ENCODE measurements at places on chromosomes 6 and 20.

DNA sequence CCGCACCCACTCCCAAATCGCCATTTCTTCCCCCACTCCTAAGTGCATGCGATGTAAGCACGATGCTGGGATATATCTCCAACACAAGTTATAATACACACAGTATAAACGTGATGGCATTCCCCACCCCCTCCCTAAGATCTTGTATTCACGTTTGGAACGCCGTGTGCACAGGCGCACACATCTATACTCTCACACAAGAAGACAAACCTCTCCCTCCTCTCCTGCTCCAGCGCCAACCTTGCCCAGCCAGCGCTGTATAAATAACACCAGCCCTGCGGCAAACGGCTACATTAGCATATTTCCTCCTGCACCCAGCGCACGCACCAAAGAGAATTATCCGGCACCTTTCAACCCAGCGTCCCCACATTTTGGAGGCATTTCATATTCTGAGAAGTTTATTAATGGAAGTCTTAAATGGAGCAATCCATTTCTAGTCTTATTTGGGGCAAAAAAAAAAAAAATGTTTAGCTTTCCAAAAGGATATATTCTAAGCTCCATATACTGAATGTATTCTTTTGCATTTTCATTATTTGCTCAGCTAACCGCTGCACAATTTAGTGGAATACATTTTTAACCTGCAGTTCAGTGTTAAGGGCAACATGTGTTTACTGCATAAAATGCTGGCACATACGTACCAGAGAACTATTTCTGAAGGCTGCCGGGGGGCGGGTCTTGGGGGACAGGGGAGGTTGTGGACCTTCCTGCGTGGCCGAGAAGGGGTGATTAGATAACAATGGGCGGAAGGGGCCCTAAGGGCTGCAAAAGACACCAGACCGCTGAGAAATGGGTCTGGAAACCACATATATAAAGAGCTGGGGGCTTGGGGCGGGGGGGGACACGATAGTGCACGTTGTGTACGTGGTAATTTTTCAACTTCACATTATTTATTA, 1.1 kb upstream of the SLC22A23 start:
- DNase-seq, result no peak

DNA sequence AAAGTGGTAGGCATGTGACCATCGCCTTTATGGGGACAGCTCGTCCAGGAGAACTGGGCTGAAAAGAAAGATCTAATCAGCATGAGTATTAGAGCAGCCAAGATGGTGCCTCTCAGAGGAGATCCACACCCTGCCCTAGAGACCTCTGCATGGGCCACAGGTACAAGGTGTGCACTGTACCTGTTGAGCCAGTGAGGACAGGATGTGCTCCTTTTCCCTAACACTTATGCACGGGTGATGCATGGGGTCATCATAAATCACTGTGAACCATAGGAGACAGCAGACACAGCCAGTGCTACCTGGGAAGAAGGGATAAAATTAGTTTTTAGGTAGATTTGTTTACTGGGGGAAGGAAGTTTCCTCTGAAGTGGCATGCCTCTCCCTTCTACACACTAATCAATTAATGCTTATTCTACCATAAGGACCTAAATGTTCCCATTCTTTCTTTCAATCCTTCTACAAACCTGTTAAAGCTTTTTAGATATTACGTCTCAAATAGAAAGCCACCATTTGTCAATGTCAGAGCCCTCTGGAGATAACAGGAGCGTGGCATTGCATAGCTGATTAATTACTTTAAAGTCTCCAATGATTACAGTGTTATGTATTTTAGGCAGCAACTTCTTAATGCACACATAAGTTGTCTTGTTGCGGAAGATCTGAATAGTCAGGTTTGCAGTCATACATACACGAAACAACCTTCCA, 13.6 kb downstream of the SLC17A2 start:
- DNase-seq, result no peak

- DNase-seq, result no peak
Observed at GRCh38 chr20:25320035-25320800, 70.4 kb downstream of the ABHD12 start.

DNA sequence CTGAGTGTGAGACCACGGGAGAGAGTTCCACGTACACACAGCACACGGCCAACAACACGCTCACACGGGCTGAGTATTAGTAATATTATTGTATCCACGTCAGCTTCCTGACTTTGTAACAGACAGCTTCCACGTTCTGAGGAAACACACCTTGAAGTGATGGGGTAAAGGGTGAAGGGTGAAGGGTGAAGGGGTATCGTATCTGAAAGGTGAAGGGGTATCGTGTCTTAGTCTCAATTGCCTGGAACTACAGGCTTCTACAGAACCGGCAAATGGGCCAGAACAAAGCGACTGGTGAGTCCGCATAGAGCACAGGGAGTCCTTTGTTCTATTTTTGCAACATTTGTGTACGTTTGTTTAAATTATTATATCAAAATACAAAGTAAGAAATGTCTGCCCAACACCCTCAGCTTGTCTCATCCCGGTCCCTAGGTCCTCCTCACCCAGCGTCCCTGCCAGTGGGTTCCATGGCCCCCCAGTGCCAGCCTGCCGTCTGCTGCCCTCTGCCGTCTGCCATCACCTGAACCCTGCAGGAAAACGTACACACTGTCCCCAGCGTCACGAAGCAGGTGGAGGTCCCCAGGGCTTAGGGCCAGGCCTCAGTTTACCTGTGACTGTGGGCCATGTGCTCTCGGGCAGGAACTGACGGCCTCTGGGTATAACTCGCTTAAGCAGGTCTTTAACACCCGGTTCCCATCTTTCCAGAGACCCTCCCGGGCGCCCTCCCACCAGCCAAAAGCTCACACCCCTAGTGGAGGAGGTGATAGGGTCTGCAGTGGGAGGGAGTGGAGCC, 4.4 kb upstream of the HELZ2 start:
- DNase-seq, result no peak

DNA sequence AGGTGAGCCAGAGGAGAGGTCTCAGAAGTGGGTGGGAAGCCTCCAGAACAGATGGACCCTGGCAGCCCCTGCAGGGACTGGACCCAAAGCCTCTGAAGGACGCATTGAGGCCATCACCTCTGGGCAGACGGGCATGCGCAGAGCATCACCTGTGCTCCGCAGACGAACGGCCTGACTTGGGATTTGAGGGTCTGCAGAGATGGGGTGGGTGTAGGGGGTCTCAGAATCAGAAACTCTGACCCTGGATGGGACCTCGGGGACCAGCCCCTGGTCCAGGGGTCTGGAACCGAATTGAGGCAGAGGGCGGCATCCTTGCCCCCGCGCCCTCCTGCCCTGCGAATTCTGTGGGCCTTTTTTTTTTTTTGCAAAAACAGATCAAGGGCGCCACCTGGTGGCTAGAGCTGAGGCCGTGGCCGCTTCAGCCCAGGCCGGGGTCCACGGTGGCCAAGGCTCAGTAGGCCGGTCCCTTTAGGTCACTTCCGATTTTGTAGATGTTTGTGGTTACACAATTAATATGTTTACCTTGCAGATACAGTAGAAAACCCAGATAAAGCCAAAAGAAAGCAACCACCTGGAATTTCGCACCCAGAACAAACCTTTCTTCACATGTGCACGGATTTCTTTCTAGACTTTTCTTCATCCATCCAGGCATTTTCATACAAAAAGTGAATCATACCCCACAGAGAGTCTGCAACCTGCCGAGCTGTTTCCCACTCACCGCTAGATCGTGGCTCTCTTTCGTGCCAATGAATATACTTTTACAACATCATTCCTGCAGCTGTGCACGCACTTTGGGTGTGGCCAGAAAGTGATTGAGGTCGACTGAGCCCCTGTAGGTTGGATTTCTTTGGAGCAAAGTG, 25.9 kb downstream of the ZBP1 start:
- DNase-seq, result no peak

GRCh38 chr20:37905671-37906613, 3.0 kb downstream of the VSTM2L start:
- no peak for DNase-seq

- no peak for DNase-seq
Observed at GRCh38 chr20:62961310-62961783, 8.8 kb downstream of the SLC17A9 start.

DNA sequence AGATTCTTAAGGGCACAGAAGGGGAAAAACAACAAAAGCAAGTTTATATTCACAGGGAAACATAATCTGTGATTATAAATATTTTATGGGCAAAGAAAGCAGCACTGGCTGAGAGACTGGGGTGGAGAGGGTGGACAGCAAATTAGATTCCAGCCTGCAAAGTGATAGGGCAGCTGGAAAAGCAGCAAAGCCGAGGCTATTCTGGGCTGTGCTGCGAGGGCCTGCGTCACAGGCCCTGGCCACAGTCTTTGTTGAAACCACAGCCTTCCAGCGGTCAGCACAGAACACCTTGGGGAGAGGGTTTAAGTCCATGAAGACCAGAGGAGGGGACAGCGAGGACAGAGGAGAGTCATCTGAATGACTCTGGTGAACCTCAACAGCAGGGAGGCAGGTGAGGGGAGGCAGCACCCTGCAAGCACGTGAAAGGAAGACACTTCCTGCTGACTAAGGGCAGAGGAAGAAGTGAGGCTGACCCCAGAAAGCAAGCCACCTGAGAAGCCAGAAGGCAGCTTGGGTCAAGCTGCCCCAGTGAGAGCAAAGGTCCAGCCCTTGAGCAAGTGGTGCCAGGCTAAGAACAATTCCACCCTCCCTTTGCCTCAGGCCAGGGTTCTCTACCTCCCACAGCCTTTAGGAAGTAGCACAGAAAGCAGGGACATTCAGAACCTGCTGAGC, 17.1 kb downstream of the MRPL14 start:
- no peak for DNase-seq

DNA sequence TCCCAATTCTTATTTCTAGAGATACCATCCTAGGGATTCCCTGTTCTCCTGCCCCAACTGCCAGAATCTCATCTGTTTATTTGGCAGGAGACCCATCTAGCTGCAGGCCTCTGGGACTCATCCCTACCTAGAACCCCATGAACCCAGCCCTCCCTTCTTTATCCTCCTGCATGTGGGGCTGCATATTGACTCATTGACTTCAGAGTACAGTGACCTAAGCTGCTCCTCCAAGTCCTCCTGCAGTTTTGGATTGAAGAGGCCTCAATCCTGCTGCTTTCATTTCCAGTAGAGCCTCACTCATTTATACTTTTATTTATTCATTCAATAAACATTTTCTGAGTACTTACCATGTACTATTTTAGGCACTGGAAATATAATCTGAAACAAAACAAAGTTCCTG, 11.6 kb downstream of the TMEM200A start:
- DNase-seq, result no peak

DNA sequence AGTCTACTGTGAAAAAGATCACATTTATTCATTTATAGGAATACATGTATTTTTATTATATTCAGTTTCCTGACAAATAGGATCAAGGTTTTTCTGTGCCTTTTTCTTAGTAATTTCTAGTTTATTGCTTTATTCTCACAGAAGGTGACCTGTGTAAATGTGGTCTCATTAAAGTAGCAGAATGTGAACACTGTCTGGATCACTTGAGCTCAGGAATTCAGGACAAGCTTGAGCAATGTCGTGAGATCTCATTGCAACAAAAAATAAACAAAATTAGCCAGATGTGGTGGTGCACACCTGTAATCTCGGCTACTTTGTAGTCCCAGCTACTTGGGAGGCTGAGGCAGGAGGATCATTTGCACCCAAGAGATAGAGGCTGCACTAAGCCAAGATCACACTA, 516.7 kb downstream of the CDKAL1 start:
- no peak for DNase-seq

DNA sequence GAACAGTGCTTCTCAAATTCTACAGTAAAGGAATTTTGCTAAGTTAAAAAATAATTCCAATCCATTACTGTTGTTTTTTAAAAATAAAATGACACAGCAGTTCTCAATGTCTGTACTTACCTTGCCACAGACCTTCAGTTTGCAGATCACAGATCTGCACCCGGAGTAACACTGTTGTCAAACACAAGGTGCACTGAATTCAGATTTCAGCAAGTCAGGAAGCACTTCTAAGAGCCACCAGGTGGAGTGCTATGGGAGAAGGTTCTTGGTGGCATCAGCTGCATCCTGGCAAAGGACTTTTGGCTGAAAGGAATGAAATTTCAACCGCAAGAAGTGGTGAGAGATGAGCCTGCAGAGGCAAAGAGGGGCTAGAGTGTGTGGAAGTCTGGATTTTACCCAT, 17.4 kb downstream of the RSPH4A start:
- DNase-seq, result no peak

DNA sequence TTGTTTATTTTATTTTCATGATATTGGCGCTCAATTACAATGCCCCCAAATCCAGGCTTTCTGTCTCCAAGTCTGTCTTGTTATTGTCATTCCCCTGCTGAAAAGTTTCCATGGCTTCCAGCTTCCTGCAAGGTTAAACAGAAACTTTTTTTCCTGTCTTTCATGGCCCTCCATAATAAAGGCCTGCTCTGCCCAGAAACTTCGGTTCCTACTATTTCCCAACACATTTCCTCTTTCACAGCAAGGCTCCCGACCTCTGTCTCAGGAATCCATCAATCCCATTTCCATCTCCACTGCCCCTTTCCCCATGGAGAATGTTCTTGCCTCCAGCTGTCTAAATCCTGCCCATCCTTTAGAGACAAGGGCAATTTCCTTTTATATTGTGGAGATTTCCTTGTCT, 365.2 kb upstream of the JARID2 start:
- DNase-seq, result no peak

- DNase-seq, result no peak
Observed at GRCh38 chr20:45085289-45085688, 15.6 kb downstream of the KCNS1 start.

DNA sequence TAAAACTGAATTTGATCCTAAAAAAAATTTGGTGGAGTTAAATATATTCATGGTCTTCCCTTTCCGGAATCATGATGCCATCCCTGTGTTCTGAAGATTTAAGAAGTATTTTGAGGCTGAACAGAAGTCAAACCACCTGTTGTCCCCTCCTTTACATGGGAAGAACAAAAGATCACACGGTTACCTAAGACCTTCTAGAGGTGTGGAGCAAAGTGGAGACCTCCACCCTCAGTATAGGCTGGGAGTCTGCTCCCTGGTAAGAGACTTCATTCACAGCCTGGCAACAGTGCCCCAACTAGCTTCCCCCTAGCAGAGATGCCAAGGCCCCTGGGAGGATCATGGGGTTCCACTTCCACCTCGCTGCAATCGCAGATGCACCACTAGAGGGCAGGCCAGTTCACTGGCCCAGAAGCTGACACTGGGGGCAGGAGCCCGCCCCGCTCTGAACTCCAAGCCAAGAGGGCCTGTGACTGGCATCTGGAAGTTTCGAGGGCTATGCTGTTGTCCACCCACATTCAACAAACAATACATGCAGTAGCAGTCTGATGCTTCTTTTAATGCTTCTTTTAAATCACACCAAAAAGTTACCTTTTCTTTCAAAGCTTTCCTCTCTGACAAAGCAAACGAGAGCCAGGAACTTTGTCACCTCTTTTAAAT, 19.5 kb upstream of the UBE2J1 start:
- no peak for DNase-seq

DNA sequence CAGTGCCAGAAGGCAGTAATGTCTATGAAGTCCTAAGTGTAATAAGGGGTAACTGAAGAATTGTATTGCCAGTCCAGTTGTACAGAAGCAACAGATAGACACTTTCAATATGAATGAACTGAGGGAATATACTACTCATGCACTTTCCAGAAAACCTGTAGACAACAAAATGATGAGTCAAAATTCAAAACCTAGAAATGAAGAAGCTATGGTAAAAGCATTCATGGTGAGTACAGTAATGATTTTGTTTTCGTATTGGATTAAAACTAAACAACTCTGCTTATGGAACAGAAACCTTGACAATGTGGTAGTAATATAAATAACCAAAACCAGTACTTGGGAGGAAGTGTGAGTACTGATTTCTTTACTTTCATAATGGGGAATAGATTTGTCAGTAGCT, 35.0 kb downstream of the ARMC2 start:
- no peak for DNase-seq
